ENCODE measurements at places on chromosomes 16 and 17.
A peak's percentile ranks its signal among the peaks of the same experiment; 100 is the strongest.

- no peaks in the 10 kb centered on the region for H3K27me3 ChIP-seq
- H3K4me3 ChIP-seq = no peak overlapping the region
- no peak for DNase-seq
- no peak overlapping the region for H3K27ac ChIP-seq
- H3K36me3 ChIP-seq = no peaks in the 10 kb centered on the region
These were observed 54.3 kb upstream of the MED13 start for GRCh38 chr17:62119373-62119772.

DNA sequence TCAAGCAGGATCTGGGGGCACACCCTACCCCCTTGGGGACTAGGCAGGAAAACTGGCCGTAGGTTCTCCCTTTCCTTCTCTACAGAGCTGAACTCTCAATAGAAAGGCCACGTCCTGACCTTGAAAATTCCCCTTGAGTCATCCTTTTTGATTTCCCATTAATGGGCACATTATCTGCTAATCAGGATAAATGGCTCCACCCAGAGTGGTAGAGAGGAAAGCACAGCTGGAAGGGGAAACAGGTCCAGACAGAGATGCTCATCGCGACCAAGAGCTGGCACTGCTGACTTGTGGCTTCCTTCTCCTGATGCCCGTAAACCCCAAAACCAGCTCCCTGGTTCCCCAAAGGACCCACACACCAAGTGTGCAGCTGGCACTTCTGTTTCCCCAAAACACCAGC is 206.5 kb upstream of the CDH5 start:
- H3K4me3 ChIP-seq = no peak overlapping the region
- H3K36me3 ChIP-seq = no peaks in the 10 kb centered on the region
- H3K27me3 ChIP-seq = no peaks in the 10 kb centered on the region

- no peak for DNase-seq
- no peaks in the 10 kb centered on the region for H3K27me3 ChIP-seq
- no peaks in the 10 kb centered on the region for H3K4me1 ChIP-seq
These were observed 89.1 kb downstream of the KATNIP start for GRCh38 chr16:27638833-27639560.

DNA sequence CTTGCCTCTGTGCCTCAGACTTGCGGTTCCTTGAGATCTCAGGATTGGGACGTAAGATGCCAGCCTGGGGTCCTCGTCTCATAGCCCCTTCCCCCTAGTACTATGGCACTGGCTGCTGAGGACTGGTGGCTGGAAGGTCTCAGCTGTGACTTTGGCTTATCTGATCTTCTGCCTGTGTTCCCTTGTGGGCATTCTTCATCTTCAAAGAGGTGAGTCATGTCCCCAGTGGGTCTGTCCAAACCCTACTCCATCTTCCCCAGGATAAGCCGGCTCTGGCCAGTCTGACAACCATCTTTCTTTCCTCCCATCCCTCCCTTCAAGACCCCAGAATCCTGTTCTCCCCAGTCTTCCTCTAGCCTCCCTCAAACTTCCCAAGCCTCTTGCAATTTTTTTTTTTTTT is 3.6 kb downstream of the CD19 start:
- H3K27me3 ChIP-seq = no peaks in the 10 kb centered on the region
- DNase-seq = no peak
- no peaks in the 10 kb centered on the region for H3K36me3 ChIP-seq
- H3K4me1 ChIP-seq = no peaks in the 10 kb centered on the region

DNA sequence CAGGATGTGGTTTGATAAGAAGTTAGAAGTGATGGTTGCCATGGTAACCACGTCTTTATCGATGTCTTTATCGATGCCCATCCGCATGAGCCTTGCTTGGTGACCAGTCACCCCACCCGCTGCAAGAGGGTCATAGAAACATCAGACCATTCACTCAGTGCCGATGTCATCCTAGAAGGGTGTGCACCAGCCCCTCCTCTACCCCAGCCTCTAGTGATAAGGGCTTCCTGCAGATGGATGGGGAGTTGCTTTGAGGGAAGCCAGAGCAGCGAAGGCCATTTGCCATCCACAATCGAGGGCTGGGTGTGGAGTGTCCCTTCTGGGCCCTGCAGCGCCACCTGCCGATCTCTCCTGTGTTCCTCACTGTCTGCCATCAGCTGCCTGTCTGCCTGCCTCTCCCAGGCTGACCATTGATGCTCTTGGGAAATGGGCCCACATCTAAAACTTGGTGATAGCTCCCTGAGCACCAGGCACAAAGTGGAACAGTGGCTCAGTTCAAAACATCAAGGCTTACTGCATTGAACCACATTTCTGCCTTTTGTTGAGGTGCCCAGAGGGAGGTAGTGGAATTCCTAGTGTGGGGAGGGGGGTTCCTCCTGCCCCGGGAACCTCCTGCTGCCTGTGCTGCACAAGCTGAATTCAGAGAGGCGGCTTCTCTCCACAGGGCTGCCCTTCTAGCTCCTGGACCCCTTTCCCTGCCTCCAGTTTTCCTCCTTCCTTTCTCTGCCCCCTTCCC is 8.9 kb downstream of the CALB2 start:
- peak; percentile 69 for DNase-seq
- H3K36me3 ChIP-seq = no peaks in the 10 kb centered on the region
- no peak overlapping the region for H3K27ac ChIP-seq
- H3K27me3 ChIP-seq = no peaks in the 10 kb centered on the region

DNA sequence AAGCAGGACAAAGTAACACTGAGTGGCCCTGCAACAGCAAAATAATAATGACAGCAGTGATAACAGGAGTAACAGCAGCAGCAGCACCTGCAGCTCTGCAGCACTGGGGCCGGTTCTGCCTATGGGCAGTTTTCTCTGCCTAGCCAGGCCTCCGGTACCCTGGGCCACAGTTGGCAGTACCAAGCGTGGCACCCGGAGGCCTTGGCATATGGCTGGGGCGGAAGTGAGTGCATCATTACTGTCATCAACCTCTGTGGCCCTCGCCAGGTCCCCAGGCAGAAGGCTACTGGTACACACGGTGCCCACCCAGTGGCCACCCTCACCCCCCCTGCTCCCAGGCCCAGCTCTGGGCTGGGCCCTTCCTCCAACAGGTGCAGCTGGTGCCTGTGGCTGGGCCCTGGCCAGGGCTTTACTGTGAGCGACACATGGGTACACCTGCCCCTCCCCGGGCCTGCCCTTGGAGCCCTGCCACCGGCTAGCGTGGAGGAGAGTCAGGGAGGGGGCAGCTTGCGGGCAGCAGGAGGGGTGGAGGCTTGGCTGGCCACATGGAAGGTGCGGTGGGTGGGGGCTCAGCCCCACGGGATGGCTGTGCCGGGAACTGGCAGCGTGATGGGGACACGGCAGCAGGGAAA is 3.0 kb downstream of the KCNJ12 start:
- DNase-seq = no peak
- H3K27me3 ChIP-seq = peaks cover 26% of the 10 kb centered on the region
- no peak overlapping the region for H3K4me3 ChIP-seq

DNA sequence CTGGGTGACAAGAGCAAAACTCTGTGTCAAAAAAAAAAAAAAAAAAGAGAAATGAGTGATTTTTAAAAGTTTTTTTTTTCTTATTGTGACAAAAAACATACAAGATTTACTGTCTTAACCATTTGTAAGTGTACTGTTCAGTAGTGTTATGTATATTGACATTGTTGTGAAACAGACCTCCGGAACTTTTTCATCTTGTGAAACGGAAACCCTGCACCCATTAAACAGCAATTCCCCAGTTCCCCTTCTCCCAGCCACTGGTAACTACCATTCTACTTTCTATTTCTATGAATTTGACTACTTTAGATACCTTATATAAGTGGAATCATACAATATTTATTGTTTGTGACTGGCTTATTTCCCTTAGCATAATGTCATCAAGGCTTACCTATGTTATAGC is 18.7 kb downstream of the DUS2 start:
- no peak overlapping the region for H3K27ac ChIP-seq
- no peaks in the 10 kb centered on the region for H3K4me1 ChIP-seq
- no peaks in the 10 kb centered on the region for H3K27me3 ChIP-seq
- DNase-seq = no peak

GRCh38 chr16:1145383-1146100 is 7.4 kb upstream of the CACNA1H start:
- H3K4me3 ChIP-seq = no peak overlapping the region
- no peaks in the 10 kb centered on the region for H3K36me3 ChIP-seq
- no peak for DNase-seq
- no peaks in the 10 kb centered on the region for H3K27me3 ChIP-seq
- no peaks in the 10 kb centered on the region for H3K4me1 ChIP-seq
- H3K27ac ChIP-seq = no peak overlapping the region

- H3K27ac ChIP-seq = peak overlapping the region; percentile 86
- peaks cover 27% of the 10 kb centered on the region for H3K4me1 ChIP-seq
- DNase-seq = peak; percentile 54
These were observed 11.4 kb upstream of the TCAP start for GRCh38 chr17:39653662-39654331.

GRCh38 chr16:82701442-82701955 is 74.7 kb downstream of the CDH13 start:
- no peaks in the 10 kb centered on the region for H3K36me3 ChIP-seq
- DNase-seq = no peak

GRCh38 chr17:66605541-66605940 is 229.4 kb upstream of the CACNG5 start:
- DNase-seq = no peak
- peaks cover 15% of the 10 kb centered on the region for H3K4me1 ChIP-seq
- no peak overlapping the region for H3K27ac ChIP-seq
- H3K4me3 ChIP-seq = no peak overlapping the region

GRCh38 chr17:61595418-61596186 is 4.6 kb upstream of the NACA2 start:
- H3K4me3 ChIP-seq = no peak overlapping the region
- H3K4me1 ChIP-seq = no peaks in the 10 kb centered on the region
- H3K27ac ChIP-seq = no peak overlapping the region
- peaks cover 11% of the 10 kb centered on the region for H3K27me3 ChIP-seq

- no peak for DNase-seq
- H3K36me3 ChIP-seq = no peaks in the 10 kb centered on the region
- H3K4me3 ChIP-seq = no peak overlapping the region
- no peak overlapping the region for H3K27ac ChIP-seq
These were observed 70.6 kb upstream of the HS3ST2 start for GRCh38 chr16:22743401-22743800.

DNA sequence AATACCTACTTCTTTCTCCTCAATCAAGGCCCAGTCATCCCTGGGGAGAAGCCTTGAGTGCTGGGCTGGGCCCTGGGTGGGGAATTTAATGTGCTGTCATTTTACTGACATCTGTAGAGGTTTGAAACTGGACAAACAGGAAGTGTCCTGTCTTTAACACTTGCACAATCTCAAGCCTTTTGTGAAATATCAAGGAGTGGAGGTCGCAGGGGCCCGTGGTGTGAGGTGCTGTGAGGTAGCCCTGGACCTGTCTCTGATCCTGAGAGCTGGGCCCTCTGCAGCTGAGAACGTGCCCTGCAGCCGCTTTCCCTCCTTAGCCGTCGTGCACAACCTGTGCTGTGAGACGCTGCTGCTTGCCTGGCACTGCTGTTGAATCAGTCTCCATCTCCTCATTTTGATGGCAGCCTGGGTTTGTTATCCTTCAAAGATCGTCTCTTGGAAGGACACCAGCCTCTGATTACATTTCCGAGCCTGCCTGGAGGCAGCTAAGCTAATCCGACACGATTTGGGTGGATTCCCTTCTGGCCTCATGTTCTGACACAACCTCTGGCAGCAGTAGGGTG is 29.9 kb downstream of the SMARCE1 start:
- no peak for DNase-seq
- H3K27me3 ChIP-seq = peaks cover 4% of the 10 kb centered on the region
- no peak overlapping the region for H3K4me3 ChIP-seq
- H3K36me3 ChIP-seq = no peaks in the 10 kb centered on the region
- H3K4me1 ChIP-seq = peaks cover 22% of the 10 kb centered on the region
- no peak overlapping the region for H3K27ac ChIP-seq

DNA sequence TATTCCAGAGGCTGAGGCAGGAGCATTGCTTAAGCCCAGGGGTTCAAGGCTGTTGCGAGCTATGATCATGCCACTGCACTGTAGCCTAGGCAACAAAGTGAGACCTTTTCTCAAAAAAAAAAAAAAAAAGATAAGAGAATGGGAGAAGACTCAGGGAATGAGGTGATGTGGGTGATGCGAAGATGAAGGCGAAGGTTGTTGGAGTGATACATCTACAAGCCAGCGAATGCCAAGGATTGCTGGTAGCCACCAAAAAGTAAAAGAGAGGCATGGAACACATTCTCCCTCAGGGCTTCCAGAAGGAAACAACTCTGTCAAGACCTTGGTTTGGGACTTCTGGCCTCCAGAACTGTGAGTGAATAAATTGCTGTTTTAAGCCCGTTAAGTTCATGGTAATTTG is 26.0 kb upstream of the CNEP1R1 start:
- H3K4me1 ChIP-seq = no peaks in the 10 kb centered on the region
- DNase-seq = no peak
- no peak overlapping the region for H3K27ac ChIP-seq

All from hepatocyte (in vitro differentiated cells).